ENCODE measurements at places on chromosomes 3 and 15. TPM values are rescaled to one million over a fixed set of nuclear protein-coding genes. Genes with fewer than 3 reads are reported as not detected.

The GUCA1C gene
- polyA plus RNA-seq: not detected

The MEGF11 gene
- 0.14 TPM for polyA plus RNA-seq

The SST gene
- 3.1 TPM for polyA plus RNA-seq

The CCNB2 gene
- 33.9 TPM for polyA plus RNA-seq

The FURIN gene
- 13.0 TPM for polyA plus RNA-seq

The DISP2 gene
- polyA plus RNA-seq: 0.51 TPM

The ATP2B2 gene
- polyA plus RNA-seq: not detected

The C3orf85 gene
- polyA plus RNA-seq: not detected

The GLDN gene
- polyA plus RNA-seq: 0.29 TPM

The ACTL6A gene
- polyA plus RNA-seq: 93.5 TPM

The SLCO2A1 gene
- polyA plus RNA-seq: 4.8 TPM

The CCDC14 gene
- polyA plus RNA-seq: 18.2 TPM

The PKM gene
- polyA plus RNA-seq: 2,525 TPM

The GP5 gene
- not detected for polyA plus RNA-seq

The TMC3 gene
- polyA plus RNA-seq: not detected

The PCLAF gene
- 44.5 TPM for polyA plus RNA-seq

The PLSCR4 gene
- 40.3 TPM for polyA plus RNA-seq

The PTX3 gene
- 251 TPM for polyA plus RNA-seq

The GPR160 gene
- polyA plus RNA-seq: 0.73 TPM

The ALPK3 gene
- polyA plus RNA-seq: not detected

The PLOD2 gene
- polyA plus RNA-seq: 288 TPM

The RTP1 gene
- not detected for polyA plus RNA-seq

The CCDC33 gene
- polyA plus RNA-seq: not detected

The COMMD4 gene
- polyA plus RNA-seq: 80.9 TPM

The TGM4 gene
- not detected for polyA plus RNA-seq

The KATNBL1 gene
- polyA plus RNA-seq: 51.9 TPM

The KIF7 gene
- 7.2 TPM for polyA plus RNA-seq
